ENCODE measurements at places on chromosomes 1 and 21. TPM values are rescaled to one million over a fixed set of nuclear protein-coding genes. Genes with fewer than 3 reads are reported as not detected.

DNA sequence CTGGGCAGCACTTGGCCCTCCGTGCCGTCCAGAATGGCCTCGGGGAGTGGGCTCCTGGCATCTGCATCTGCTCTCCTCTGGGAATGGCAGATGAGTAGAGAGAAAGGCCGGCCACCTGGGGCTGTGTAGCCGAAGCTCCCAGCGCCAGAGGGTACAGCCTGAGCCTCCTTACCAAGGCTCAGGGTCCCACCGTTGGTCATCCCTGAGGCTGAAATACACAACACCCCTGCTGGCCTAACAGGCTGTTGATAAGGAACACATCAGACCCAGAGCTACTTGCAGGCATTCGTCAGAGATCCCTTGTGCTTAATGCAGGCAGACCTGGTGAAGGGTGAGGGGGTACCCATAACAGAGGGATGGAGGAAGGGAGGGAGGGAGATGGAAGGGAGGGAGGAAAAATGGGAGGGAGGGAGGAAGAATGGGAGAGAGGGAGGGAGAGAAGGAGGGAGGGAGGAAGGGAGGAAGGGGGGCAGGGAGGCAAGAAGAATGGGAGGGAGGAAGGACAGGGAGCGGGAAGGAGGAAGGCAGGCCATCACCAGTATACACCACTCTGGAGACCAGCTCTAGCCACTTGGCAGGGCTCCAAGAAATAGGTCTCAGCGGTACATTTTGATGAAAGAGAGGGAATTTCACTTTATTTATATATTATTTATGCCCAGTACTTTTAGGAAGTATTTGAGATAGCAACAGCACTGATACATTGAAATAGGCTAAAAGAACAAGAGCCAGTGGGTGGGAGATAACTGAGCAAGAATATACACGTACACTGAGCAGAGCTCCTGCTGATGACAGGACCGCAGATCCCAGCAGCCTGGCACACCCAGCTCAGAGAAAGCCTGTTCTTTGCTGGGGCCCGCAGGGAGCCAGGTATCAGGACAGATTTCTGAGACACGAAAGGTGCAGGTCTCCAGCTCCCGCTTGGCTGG is 315.0 kb upstream of the VAMP3 start:
- no peak for DNase-seq
- H3K27me3 ChIP-seq, result no peaks in the 10 kb centered on the region
- H3K36me3 ChIP-seq, result no peaks in the 10 kb centered on the region

DNA sequence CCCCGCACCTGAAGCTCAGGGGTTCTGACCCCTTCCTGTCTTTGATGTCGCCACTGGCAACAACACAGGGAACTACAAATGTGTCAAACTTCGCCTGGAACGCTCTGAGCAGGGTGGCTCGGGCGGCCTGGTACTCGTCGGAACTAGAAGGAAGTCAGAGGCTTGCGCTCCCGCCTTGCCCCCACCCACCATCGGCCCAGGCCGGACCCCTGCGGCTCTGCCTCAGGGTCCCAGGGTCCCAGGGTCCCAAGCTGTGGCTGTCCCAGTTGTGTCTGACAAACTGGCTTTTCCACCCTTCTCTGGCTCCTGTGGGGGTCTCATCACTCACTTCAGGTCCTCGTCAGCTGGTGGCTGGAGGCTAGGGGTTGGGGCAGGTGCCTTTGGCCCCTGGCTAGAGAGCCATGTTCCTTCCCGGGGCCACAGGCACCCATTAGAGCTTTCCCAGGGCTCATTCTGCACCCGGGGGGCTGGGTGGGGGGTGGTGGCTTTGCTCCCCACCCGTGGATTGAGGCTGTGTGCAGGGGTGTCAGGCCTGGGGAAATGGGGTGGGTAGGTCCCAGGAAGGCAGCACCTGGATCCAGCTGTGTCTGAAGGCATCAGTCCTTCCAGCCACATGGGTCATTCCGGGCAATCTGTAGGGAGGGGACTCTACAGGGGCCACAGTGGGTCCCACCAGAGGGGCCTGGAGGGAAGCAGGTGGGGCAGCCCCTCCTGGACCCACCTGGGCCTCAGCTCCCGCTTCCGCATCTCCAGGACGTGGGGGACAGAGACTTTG is 8.0 kb upstream of the TMEM52 start:
- no peak overlapping the region for H3K27ac ChIP-seq
- H3K4me1 ChIP-seq, result no peaks in the 10 kb centered on the region
- H3K27me3 ChIP-seq, result no peaks in the 10 kb centered on the region
- no peaks in the 10 kb centered on the region for H3K36me3 ChIP-seq

DNA sequence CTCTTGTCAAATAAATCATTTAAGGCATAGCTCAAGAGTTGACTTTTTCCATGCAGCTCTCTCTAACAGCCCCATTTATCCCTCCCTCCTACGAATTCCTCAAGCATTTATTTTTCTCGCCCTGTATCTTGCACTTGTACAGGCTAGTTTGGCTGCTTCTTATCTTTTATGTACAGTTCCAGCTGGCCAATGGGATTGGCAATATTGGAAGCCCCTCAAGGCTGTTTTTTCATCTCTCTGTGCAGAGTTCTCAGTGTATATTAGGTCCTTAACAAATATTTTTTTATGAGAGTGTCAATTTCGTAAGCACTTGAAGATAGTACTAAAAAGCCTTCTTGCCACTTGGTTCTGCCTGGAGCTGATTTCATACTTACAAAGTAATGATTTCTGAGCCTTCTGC is 356.0 kb downstream of the ST6GALNAC3 start:
- H3K4me1 ChIP-seq, result no peaks in the 10 kb centered on the region
- DNase-seq, result no peak
- H3K27ac ChIP-seq, result no peak overlapping the region

DNA sequence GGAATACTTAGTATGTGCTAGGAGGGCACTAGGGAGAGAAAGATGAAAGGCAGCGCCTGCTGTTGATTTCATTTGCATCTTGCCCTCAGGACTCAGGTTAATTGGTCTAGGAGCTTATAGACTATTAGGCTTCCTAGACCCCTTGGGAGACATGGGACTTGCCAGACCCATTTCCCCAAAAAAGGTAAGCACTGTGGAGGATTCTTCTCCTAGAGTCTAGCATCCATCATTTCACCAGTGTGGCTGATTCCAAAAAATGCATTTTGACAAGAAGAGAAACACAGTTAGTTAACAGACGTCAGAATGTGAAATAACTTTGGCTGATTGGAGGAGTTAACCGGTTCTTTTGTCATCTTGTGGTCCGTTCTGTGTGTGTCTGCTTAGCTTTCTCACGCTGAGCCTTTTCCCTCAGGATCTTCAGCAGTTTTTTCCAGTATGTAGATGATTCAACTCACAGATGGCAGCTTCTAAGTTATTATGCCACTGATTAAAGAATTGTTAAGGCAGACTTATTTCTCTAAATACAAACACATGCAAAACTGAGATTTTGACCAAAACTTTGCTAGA is 108.8 kb downstream of the KIF26B start:
- H3K4me1 ChIP-seq, result no peaks in the 10 kb centered on the region
- H3K27me3 ChIP-seq, result peaks cover 2% of the 10 kb centered on the region
- no peak for DNase-seq

DNA sequence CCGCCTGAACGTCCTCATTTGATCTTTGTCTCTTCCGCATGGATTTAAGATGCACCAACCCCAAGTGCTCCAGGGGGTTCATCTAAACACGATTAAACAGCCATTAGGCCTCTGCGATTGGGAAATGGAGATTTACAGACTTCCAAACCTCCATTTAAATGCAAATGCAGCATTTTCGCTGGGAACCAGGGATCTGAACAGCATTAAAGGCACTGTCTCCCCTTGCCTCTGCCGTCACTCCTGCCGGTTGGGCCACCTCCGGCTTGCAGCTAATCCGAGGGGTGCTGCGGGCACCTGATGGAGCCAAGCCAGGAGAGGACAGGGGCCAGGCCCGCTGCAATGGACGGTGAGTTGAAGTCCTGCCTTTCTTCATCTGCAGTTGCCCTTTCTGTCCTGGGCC is 70.3 kb upstream of the KLHDC7A start:
- no peaks in the 10 kb centered on the region for H3K36me3 ChIP-seq
- no peaks in the 10 kb centered on the region for H3K27me3 ChIP-seq
- H3K27ac ChIP-seq, result no peak overlapping the region
- H3K4me1 ChIP-seq, result no peaks in the 10 kb centered on the region
- DNase-seq, result no peak

GRCh38 chr1:156504438-156504813 is 3.9 kb upstream of the MEF2D start:
- DNase-seq, result no peak
- no peaks in the 10 kb centered on the region for H3K27me3 ChIP-seq
- peaks cover 58% of the 10 kb centered on the region for H3K4me1 ChIP-seq
- peak overlapping the region; percentile 80 for H3K4me3 ChIP-seq
- peaks cover 6% of the 10 kb centered on the region for H3K36me3 ChIP-seq

GRCh38 chr1:156839426-156840109 is 19.3 kb downstream of the INSRR start:
- H3K4me3 ChIP-seq, result no peak overlapping the region
- H3K36me3 ChIP-seq, result no peaks in the 10 kb centered on the region
- peaks cover 19% of the 10 kb centered on the region for H3K27me3 ChIP-seq
- peaks cover 22% of the 10 kb centered on the region for H3K4me1 ChIP-seq

- DNase-seq, result no peak
- peaks cover 1% of the 10 kb centered on the region for H3K36me3 ChIP-seq
- H3K27me3 ChIP-seq, result peaks cover 30% of the 10 kb centered on the region
- no peak overlapping the region for H3K27ac ChIP-seq
Observed at GRCh38 chr1:184150776-184151531, 99.4 kb downstream of the TSEN15 start.

DNA sequence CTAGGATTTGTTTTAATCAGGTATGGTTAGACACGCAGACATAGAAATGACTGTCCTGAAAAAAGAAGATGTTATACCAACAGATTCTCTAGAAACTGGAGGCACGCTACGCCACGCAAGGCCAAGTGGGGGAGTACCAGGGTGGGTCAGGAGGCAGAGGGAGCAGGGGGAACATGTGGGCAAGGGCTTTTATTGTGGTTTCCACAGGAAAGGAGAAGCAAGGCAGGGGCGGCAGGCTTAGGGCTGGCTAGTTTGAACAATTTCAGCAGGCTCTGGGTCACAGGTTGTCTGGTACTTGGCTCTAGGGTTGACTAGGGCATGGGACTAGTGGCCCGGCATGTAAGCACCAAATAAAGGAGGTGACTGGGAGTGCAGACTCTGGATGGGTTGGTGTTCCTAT is 7.2 kb downstream of the MTARC2 start:
- peaks cover 11% of the 10 kb centered on the region for H3K27me3 ChIP-seq
- H3K36me3 ChIP-seq, result no peaks in the 10 kb centered on the region
- no peak overlapping the region for H3K4me3 ChIP-seq

DNA sequence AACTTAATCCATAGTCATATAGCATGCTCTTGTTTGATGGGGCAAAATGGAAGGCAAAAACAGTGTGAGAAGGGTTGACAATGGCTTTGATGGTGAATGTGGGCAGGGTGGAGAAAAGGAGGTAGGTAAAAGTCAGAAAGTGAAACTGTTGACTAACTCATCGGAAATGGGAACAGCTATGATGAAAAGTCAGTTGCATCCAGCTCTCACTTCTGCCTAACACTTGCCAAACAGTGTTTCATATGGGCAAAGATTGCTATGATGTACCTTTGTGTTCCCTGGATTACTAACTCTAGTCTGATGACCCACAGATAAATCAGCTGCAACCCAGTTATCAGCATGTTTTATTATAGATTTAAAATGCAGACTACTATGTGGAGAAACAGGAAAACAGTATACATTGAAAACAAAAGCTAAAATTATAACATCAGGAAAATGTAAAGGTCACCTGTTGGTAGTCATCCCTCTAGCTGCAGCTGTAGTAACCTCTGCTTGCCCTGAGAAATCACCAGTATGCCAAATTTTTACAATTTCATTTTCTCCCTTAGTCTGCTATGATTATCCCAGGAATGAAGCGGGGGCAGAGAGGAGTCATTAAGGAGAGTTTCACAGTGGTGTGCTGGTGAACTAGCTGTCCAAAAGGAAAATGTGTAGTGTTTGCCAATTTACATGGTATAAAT is 11.7 kb downstream of the TNFSF18 start:
- DNase-seq, result no peak
- H3K4me3 ChIP-seq, result peak overlapping the region; percentile 23
- peak overlapping the region; percentile 73 for H3K27ac ChIP-seq
- H3K36me3 ChIP-seq, result peaks cover 10% of the 10 kb centered on the region

DNA sequence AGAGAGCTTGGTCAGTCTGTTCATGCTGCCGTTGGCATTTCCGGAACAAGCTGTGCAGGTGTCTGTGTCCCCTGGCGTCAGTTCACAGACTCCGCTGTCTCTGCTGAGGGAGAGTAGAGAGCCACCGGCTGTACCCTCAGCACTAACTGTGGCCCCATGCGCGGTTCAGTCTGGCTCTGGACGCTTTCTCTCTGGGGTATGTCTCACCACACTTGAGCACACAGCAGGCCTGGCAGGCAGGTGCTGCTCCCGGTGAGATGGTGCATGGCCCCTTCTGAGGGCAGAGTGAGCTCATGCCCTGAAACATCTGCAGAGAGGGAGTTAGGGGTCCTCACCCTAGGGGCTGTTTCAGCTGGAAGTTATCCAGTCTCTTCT is 60.0 kb upstream of the TLR5 start:
- no peaks in the 10 kb centered on the region for H3K27me3 ChIP-seq
- DNase-seq, result no peak
- peaks cover 2% of the 10 kb centered on the region for H3K4me1 ChIP-seq
- no peak overlapping the region for H3K27ac ChIP-seq

- no peak overlapping the region for H3K4me3 ChIP-seq
- no peaks in the 10 kb centered on the region for H3K4me1 ChIP-seq
- no peak overlapping the region for H3K27ac ChIP-seq
- no peaks in the 10 kb centered on the region for H3K36me3 ChIP-seq
Observed at GRCh38 chr1:159142726-159143510, 28.5 kb upstream of the CADM3 start.

DNA sequence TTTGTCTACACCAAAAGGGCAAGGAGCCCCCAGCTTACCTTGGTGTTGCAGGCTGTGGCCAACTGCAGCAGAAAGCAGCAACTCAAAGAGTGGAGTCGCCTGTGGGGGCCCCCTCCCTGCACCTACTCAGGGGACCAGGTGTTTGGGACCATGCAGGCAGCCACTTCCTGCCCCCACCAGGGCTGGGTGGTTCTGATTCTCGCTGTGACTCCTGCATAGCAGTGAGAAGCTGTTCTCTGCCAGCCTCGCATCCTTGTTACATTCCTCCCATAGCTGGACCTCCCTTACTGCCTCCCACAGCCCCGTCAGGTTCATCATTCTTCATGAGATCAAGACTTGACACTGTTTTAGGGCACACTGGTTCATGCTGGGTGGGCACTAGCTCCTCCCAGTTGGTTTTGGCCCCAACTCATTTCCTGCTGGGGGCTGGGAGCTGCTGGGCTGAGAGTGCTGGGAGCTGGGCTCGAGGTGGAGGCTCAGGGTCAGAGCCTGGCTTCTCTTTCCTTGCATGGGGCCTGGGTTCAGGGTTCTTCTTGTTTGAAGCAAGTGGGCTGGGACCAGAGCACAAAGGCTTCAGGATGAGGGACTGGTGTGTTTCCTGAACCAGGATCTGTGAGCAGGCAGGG is 146.9 kb upstream of the C1orf174 start:
- H3K4me3 ChIP-seq, result peak overlapping the region; percentile 32
- H3K36me3 ChIP-seq, result no peaks in the 10 kb centered on the region
- peaks cover 6% of the 10 kb centered on the region for H3K27me3 ChIP-seq
- H3K4me1 ChIP-seq, result peaks cover 8% of the 10 kb centered on the region
- DNase-seq, result no peak

The CR1 gene
- total RNA-seq, result 10.9 TPM

The OR2L5 gene
- not detected for total RNA-seq

The PROK1 gene
- not detected for total RNA-seq

The HES2 gene
- total RNA-seq, result 0.34 TPM

The TIAM1 gene
- 21.8 TPM for total RNA-seq

The KCNQ4 gene
- 1.5 TPM for total RNA-seq

Data from activated naive CD8-positive, alpha-beta T cell treated with anti-CD3 and anti-CD28 coated beads, Interleukin-2, amount 10 ng/mL, durations not matched to agents 7 days and 5 days (primary cell).